ENCODE measurements at places on chromosomes 11 and 22. TPM values are rescaled to one million over a fixed set of nuclear protein-coding genes. Genes with fewer than 3 reads are reported as not detected.

The CNGA4 gene
- total RNA-seq, result not detected

The GGTLC2 gene
- not detected for total RNA-seq

The SLC22A8 gene
- not detected for total RNA-seq

The OR56A1 gene
- not detected for total RNA-seq

The MYRF gene
- total RNA-seq, result 0.71 TPM

The APOL1 gene
- total RNA-seq, result not detected

The CRYAB gene
- total RNA-seq, result 175 TPM

The DENND6B gene
- total RNA-seq, result 0.37 TPM

The OR10A2 gene
- not detected for total RNA-seq

The BRD1 gene
- 19.3 TPM for total RNA-seq

The ANGPTL5 gene
- not detected for total RNA-seq

The TRIM48 gene
- 0.43 TPM for total RNA-seq

The RTN4RL2 gene
- 2.9 TPM for total RNA-seq

The DRD4 gene
- not detected for total RNA-seq

The ZNF195 gene
- 42.9 TPM for total RNA-seq

The USP2 gene
- 1.8 TPM for total RNA-seq

The LINC01488 gene
- total RNA-seq, result not detected

The OR52N4 gene
- total RNA-seq, result not detected

The INS gene
- total RNA-seq, result not detected

The CHKB gene
- 34.8 TPM for total RNA-seq

The DERL3 gene
- total RNA-seq, result not detected

The SLC6A5 gene
- not detected for total RNA-seq

The POU2AF3 gene
- not detected for total RNA-seq

The OR8D1 gene
- total RNA-seq, result not detected

Measured in G401 (cell line).